ENCODE measurements at places on chromosomes 5 and 9.

DNA sequence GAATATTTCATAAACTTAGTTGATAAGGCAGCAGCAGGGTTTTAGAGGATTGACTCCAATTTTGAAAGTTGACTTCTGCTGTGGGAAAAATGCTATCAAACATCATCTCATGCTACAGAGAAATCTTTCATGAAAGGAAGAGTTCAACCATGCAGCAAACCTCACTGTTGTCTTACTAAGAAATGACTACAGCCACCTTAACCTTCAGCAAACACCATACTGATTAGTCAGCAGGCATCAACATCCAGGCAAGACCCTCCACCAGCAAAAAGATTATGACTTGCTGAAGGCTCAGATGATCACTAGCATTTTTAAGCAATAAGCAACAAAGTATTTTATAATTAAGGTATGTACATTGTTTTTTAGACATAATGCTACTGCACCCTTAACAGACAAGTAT is 7.6 kb downstream of the TMEM174 start:
- DNase-seq: no peak

DNA sequence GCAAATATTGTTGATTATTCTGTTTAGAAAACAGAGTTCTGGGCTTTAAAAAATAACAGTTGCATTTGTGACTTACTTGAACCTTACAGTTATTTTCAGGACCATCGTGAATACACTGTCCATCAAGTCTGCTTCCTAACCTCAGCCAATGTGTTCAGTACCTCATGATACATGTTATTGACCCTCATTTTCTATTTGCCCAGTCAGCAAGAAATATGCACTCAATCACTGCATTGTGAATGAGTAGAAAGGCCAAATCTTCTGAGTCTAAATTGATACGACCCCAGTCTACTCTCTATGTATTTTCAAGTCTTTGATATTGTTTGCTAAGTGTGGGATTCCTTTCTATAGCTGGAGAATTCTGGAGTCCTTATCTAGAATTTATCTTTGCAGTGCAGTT is 156.2 kb downstream of the RAB3C start:
- DNase-seq: no peak

- no peak for DNase-seq
These were observed 497.7 kb downstream of the BRINP1 start for GRCh38 chr9:118871531-118871930.

DNA sequence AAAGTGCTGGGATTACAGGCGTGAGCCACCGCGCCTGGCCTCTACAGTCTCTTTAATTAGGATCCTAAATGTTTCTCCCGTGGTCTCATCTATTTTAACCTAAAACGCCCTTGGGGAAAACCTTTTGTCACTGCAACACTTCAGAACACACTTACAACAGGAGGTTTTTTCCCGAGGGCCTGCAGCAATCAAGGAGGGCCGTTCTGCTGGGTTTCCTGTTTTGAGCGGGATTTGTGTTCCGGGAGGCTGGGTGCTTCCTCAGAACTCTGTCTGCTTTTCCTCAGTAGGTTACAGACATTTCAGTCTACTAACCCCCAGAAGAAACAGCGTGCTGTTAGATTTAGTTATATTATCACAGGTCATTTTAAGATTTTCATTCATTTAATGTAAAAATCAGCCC is 65.4 kb upstream of the IRX4 start:
- DNase-seq: no peak

GRCh38 chr5:13943676-13944075 is 812 bp downstream of the DNAH5 start:
- DNase-seq: no peak

- no peak for DNase-seq
These were observed 560.6 kb upstream of the CYLC2 start for GRCh38 chr9:102434545-102434944.

All from posterior cingulate gyrus (tissue), 11 donors.